ENCODE measurements at places on chromosomes 6 and 20.

GRCh38 chr6:118017301-118017848, 110.3 kb downstream of the SLC35F1 start:
- no peak for DNase-seq

DNA sequence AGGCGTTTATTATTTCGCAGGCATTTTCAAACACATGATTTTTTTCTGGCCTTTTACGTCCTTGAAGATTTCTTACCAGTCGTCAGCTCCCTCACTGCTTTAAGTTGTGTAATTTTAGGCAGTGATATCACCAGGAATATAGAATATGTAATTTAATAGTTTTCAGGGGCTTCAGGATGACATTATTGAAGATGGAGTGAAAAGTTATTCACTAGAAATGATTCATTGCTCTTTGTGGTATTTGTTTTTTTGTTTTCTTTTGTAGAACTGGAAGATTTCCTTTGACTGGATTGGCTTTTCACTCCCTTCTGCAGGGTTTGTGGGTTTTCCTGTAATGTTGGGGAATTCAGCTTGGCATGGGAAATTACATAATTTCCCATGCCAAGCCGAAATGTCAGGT, 2.0 kb downstream of the LRRC1 start:
- no peak for DNase-seq

DNA sequence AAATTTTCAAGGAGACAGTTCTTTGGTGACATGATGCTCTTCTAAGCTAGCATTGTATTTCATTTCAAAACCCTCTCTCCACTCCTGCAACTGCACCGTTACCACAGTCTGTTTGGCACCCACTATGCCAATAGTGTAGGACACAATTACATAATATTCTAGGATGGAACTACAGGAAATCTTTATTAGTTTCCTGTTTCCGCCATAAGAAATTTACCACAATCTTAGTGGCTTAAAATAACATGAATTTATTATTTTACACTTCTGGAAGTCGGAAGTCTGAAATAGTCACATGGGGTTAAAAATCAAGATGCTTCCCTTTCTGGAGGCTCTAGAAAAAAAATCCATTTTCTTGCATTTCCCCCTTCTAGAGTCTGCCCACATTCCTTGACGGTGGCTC, 733.1 kb downstream of the HDGFL1 start:
- no peak for DNase-seq

- no peak for DNase-seq
Measured at GRCh38 chr6:130035211-130035610, 16.8 kb downstream of the L3MBTL3 start.

DNA sequence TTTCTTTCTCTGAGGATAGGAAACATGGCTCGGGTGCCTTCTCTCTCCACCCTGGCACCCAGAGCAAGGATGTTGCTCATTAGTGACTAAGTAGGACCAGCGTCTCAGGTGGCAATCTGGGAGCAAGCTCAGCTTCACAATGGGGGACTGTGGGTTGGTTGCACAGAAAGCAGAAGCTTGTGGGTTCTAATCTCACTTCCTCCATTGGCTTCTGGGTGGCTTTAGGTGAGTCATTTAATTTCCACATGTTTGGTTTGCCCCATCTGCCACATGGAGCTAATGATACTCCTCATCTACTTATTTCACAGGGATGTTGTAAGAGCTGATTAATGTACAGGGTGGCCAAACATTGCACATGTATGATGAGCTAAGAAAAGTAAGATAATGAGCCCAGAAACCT, 54.8 kb upstream of the AKIRIN2 start:
- DNase-seq = no peak

Measured in NCI-H510A (cell line).